ENCODE measurements at places on chromosomes 6 and 20.
A peak's percentile ranks its signal among the peaks of the same experiment; 100 is the strongest.

DNA sequence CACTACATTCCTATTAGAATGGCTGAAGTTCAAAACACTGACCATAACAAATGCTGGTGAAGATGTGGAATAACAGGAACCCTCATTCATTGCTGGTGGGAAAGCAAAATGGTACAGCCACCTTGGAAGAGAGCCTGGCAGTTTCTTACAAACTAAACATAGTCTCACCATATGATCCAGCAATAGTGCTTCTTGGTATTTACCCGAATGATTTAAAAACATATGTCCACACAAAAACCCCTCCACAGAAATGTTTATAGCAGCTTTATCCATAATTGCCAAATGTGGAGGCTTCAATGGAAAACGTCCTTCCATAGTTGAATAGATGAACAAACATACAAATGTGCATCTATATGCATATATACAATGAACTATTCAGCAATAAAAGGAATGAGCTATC lies 330.8 kb downstream of the BTBD3 start:
- no peak for DNase-seq

DNA sequence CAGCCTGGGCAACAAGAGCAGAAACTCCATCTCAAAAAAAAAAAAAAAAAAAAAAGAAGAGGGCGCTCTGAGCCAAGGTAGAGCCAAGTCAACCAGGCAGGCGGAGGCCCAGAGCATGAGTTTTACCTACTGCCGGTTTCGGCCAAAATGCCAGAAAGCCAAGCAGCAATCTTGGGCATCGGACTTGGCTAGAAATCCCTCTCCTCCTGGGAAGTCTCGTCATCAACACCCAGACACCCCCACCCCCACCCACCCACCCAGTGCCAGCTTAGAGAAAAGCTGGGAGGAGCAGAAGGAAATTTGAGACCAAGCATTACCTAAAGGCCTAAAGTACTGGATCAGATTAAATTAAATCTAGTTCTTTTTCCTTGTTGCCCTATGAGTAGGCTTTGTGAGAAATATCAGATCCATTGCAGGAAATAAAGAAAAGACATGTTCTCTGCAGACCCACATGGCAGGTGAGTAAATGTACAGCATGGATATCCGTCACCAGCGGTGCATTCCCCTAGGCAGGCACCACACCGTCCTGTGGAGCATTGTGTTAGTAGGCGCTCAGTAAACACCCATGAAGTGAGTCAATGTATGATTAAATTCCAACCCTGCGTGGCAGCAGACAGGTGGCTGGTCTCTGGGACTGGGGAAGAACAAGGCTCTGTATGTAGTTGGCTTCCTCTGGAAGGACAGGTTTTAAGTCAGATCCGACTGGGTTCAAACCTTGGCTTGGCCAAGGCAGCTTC lies 21.0 kb downstream of the RIPOR3 start:
- no peak for DNase-seq

DNA sequence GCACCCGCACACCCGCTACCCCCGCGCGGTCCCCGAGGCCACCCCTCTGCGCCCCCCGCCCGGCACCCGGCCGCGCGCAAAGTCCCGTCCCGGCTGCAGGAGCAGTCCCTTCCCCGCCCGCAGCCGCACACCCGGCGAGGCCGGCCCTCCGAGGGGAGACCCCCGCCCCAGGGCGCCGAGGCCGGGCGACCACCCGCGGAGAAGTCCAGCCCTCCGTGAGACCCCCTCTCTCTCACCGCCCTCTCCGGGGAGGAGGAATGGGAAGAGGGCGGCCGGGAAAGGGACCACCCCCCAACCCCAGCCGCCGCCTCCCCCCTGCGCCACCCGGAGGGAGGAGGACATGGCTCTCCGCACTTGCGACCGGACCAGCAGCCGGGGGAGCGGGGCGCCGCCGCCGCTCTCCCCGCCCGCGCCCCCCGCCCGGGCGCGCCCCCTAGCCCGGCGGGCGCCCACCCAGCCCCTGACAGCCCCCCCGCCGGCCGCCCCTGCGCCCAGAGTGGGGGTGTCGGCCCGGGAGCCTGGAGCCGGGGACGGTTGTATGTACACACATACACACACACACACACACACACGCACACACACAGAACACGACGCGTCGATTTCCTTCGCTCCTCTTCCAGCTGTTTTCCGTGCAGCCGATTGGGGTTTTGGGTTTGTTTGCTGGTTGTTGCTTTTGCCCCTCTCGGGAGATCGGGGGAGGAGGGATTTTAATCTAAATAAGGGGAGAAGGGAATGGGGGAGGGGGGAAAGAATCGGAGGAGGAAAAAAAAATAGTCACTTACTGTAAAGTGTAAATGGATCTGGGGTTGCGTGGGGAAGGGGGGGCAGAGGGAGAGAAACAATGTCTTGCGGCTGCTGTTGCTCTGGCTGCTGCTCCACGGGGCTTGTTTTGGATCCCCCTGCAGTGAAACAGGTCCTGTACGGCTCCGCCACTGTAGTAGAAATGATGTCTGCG lies at the start of gene ATXN1:
Gene ATXN1 (minus strand): TSS at position 945 of the 955 bp plus-strand sequence.
- peak; percentile 59 for DNase-seq

DNA sequence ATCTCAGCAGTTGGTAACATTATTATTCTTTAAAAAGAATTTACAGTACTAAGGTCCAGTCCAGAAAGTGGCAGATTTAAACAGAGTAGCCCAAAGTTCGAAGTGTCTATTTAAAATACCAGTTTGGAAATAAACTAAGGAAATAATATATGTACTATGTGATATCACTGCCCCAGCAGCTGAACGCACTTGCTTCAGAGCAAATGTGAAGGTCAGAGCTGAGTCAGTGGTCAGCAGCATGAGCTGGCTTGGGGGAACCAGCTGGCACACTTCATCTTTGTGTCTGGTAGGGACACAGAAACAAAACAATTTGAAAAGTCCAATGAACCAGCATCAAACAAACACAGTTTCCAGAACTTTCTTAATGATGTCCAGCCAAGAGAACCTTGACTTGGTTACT lies 15.4 kb downstream of the TMEM14B start:
- no peak for DNase-seq

DNA sequence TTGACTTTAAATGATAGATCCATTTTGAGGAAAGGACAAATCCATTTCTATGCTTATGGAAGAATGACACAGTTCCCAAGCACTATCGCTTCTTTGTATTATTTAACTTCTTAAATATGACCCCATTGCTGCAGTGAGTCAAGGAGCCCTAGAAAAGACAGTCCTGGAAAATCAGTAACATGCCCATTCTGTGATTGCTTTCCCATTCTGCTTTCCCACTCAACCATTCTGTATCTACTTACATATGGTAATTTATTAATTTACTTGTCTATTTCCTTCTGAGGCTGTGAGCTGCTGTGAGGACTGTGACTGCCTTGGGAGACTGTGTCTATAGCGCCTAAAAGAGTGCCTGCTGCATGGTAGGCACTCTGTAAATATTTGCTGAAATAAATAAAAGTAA lies 85.4 kb upstream of the TMEM30A start:
- DNase-seq = no peak

DNA sequence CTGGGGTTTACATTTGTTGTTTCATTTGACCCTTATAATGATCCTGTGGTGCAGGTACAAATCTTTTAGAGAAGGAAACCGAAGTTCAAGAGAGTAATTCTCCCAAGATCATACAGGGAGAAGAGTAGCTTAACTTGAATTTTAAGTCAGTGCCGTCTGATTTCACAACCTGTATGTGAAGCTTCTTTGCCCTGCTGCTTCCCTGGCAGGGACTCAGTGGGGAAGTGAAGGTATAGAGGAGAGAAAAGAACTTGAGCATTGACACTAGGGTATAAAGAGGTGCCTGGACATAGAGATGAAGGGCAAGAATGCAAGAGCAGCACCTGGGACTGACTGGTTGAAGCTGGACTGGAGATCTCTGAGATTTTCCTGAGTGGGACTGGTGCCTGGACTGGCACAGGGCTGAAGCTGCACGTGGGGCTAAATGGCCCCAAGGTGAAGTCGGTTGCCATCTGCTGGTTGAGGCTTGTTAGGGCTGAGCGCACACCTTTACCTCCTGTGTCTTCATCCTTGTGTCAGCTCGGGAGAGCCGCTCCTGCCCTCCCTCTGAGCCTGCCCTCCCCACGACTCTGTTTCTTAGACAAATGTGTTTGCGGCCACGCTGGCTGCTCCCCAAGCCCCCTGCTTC lies 41.8 kb downstream of the FARS2 start:
- no peak for DNase-seq

DNA sequence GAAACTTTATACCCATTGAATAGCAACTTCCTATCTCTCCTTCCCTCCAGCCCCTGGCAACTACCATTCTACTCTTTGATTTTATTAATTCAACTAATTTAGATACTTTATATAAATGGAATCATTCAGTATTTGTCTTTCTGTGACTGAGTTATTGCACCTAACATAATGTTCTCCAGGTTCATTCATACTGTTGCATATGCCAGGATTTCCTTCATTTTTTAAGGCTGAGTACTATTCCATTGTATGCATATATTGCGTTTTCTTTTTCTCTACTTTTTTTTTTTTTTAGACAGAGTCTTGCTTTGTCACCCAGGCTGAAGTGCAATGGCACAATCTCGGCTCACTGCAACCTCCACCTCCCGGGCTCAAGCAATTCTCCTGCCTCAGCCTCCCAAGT lies 49.5 kb upstream of the BEND6 start:
- no peak for DNase-seq

- no peak for DNase-seq
Measured at GRCh38 chr6:101662111-101662897, 268.8 kb downstream of the GRIK2 start.

- no peak for DNase-seq
Measured at GRCh38 chr20:21230686-21231085, 72.4 kb upstream of the XRN2 start.

- DNase-seq = no peak
Measured at GRCh38 chr6:148082696-148083095, 259.9 kb upstream of the SASH1 start.

- no peak for DNase-seq
Measured at GRCh38 chr20:56160956-56161355, 87.6 kb upstream of the MC3R start.

GRCh38 chr6:86943819-86944407 lies 6.6 kb downstream of the HTR1E start:
- DNase-seq = no peak

- DNase-seq = no peak
Measured at GRCh38 chr20:18879262-18879661, 65.7 kb downstream of the SCP2D1 start.

- DNase-seq = peak; percentile 71
Measured at GRCh38 chr6:116536216-116536621, 9.3 kb downstream of the TRAPPC3L start.

- DNase-seq = no peak
Measured at GRCh38 chr20:62707276-62707920, 1.2 kb upstream of the NTSR1 start.

GRCh38 chr6:20978151-20978614 lies 443.9 kb downstream of the CDKAL1 start:
- no peak for DNase-seq

GRCh38 chr6:33696548-33697518 lies 14.7 kb downstream of the UQCC2 start:
- peak; percentile 88 for DNase-seq

DNA sequence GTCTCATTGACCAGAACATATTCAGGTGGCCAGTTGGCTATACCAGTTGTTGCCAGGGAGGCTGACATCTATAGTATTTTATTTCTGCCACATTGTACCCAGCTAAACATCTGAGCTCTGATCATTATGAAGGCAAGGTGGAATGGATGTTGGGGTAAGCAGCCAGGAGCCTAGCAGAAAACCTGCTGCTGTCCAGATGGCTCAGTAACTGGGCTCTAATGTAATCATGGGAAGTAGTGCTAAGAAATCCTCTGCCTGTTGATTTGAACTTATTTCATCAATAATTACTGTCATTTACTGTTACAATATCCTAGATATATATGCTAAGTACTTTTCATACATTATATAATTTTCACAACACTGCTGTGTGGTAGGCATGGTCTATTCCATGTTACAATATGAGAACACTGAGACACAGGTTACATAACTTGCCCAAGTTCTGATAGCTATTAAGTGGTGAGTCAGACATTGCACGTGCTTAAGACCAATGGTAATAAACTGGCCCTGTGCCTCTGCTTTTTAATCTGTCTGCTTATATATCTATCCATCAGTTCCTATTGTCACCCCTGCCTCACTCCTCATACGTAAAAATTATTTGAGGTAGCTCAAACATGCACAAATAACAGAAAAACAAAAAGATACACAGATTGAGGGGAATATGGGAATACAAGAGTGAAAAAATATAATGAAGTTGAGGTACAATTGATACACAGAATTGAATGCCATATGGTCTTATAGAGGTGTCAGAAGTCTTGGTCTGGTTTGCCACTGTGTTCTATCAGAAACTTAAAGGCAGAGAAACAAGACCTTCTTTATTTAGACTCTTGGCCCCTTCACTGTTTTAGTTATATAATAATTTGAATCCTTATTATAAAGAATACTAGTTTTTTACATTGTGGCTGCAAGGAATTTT lies 25.2 kb downstream of the TBPL1 start:
- DNase-seq = no peak

DNA sequence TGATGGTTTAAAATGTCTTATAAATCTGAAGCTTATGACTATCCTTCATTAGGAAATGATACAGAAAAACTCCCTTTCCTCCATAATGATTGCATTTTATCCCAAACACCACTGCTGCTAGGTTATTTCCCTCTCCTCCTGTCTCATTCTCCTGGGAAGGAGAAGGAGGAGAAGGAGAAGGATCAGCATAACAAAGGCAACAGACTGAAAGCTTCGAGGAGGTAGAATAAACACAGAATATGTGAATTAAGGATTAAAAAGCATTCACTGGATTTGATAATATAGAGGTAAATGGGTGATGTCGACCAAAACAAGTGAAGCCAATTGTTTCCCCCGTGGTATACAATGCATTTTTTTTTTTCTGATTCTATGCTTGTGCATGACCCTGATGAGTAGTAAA lies 82.0 kb downstream of the WASF1 start:
- no peak for DNase-seq

GRCh38 chr20:32190616-32191415 lies 16.7 kb downstream of the PLAGL2 start:
- peak; percentile 47 for DNase-seq

DNA sequence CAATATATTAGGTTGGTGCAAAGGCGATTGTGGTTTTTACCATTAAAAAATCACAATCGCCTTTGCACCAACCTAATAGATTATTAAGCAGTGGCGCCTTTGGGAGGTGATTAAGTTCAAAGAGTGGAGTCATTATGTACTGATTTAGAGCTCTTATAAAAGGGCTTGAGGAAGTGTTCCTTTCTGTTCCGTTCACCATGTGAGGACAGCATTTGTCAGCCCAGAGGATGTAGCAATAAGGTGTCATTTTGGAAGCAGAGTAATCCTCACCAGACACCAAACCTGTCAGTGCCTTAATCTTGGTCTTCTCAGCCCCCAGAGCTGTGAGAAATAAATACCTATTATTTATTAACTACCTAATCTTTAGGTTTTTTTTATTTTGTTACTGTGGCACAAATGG lies 542.1 kb upstream of the MAN1A1 start:
- no peak for DNase-seq

- DNase-seq = no peak
Measured at GRCh38 chr6:117508450-117508971, 26.0 kb downstream of the DCBLD1 start.

GRCh38 chr6:3843379-3844096 lies 5.6 kb upstream of the FAM50B start:
- no peak for DNase-seq

- no peak for DNase-seq
Measured at GRCh38 chr6:109019911-109020310, 74.7 kb downstream of the SESN1 start.
